ENCODE measurements at places on chromosomes 16 and 17.
A peak's percentile ranks its signal among the peaks of the same experiment; 100 is the strongest.

DNA sequence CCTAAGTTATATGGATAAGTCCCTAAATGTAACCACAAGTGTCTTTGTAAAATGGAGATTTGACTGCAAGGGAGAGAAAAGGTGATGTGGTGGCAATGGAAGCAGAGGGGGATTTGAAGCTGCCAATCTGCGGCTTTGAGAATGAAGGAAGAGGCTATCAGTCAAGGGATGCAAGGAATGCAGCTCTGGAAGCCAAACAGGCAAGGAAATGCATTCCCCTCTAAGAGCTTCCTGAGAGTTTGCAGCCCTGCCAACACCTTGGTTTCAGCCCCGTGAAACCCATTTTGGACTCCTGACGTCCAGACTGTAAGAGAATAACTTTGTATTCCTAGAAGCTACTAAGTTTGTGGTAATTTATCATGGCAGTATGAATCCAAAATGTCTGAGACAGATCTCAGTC, 167.3 kb upstream of the MPHOSPH6 start:
- DNase-seq, result no peak

DNA sequence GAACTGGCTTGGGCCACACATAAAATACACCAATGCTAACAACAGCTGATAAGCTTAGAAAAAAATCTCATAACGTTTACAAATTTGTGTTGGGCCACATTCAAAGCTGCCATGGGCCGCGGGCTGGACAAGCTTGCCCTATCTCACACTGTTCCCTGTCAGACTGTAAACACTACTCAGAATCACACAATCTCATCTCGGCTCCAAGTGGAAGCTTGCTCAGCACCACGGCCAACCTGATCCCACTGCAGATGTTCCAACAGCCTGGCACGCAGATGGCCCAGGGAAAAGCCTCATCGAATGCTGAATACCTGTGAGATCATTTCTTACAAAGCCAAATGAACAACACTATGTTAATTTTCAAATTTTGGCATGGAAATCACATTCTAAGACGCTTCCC, 125.8 kb downstream of the ANKRD11 start:
- DNase-seq, result no peak

GRCh38 chr17:63452962-63453551, 7.0 kb upstream of the CYB561 start:
- no peak for DNase-seq

GRCh38 chr17:76883744-76884525, 15.7 kb downstream of the MGAT5B start:
- no peak for DNase-seq

DNA sequence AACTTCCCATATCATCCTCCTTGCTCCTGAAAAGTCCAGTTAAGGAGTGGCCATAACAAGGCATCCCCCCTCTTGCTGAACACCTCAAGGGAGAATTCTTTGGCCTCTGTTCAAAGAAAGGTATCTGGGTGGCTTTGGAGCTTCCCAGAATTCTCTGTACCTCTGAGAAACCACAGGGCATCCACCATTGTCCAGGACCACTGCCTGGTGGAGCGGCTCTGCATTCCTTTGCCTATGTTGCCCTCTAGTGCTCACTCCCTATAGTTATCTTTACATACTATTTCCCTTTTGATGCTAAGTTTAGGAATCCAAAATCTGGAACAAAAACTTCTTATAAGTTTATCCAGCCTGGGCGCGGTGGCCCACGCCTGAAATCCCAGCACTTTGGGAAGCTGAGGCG, 30.3 kb downstream of the CHD9NB start:
- DNase-seq, result peak; percentile 65

DNA sequence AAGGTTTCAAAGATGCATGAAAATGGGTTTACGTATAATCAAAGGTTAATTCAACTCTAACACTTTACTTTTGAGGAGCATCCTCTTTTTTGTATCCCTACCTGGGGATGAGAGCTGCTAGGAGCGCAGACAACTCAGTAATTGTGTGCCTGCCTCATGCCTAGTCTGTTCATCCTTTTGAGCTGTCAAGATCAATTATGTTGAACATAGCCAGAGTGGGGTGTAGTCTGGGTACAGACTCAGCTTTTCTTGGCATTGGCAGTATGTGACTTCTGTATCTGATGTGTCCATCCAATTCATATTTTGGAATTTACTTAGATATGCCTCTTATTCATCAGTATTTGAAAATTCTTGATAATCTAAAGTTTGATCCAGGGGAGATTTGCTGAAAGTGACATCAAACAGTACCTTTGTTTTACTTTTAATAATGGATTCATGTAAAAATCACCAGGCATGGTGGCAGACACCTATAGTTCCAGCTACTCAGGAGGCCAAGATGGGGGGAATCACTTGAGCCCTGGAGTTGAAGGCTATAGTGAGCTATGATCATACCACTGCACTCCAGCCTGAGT, 24.1 kb downstream of the PRKCA start:
- DNase-seq, result no peak

DNA sequence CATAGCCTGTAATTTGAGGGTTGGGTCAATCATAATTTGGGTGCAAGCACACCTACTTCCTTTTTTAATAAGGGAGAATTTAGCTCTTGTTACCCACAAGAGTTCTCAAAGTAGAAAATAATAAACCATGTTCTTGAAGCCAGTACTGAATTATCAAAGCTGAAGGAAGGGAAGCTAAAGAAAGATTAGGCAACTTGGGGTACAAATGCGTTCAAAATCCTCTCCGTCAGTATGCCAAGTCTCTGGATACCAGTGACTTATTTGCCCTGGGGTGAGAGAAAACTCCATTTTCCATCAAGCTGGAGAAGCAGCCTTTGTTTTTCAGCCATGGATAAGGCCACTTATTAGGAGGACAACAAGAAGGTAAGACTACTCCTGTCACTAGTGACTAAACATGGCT, 23.5 kb upstream of the DHRS13 start:
- DNase-seq, result peak; percentile 37

DNA sequence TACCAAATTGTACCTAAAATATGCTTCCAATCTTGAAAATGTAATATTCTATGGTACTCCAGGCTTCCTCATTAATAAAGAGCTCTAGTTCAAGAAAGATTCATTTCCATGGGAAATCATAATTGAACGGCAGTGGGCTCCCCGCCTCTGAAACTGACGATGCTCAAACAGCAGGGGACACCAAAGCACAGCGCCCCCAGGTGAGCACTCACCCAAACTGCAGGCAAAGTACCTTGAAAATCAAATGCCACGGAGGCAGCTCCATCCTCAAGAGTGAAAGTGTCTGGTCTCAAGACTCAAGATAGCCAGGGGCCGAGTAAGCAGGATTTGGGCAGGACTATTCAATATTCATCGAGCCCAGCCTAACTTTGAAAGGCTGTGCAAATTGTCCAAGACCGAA, 217.4 kb upstream of the TNRC6C start:
- no peak for DNase-seq

DNA sequence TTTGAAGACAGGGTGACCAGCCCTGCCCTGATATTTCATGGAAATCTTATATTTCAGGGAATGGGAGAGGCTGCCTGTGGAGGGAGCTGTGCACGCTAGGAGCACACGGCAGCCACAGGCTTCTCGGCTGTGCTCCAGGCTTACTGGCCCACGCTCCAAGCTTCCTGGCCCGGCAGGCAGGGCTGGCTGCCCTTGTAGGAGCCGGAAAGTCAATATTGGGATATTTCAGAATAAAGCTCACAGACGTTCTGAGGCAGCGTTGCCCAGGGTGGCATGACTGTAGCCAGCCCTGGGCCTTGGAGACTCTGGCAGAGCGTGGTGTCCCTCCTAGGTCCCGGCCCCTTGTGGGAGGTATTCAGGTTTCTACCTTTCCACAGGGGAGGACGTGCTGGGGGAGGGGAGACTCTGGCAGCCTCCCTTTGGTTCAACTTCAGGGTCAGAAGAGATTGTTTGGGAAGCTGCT, 95.6 kb downstream of the NPIPB11 start:
- no peak for DNase-seq

DNA sequence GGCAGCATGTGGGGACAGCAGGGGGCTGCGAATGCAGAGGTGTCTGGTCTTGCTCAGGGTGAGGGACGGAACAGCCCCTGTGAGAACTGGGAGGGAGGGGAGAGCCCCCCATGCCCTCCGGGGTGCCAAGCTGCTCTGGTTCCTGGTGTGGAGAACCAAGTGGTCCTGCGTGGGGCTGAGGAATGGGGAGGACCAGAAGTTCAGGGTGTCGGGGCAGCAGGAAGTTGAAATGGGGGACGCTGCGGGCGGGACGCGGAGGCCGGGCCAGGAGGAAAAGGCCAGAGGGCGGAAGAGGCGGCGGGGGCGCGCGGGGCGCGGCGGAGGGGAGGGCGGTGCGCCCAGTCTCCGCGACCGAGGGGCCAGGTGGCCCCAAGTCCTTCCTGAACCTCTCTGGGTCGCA, 3.6 kb downstream of the ALDH3A1 start:
- DNase-seq, result no peak

GRCh38 chr17:40936437-40936971, 942 bp downstream of the KRT23 start:
- DNase-seq, result peak; percentile 56

DNA sequence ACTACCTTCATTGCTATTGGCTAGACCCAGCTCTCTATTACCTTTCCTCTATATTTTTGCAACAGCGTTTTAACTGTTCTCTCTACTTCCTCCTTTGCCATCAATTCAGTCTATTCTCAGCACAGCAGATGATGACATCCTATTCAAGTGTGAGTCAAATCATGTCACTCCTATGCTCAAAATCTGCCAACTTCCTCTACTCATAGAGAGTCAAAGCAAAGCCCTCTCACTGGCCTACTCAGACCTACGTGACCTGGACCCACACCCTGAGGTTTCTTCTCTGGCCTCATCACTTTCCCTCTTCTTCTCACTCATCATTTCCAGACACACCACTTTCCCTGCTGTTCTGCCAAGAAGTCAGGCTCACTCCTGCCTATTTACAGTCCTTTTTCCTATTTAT, 289.0 kb upstream of the AXIN2 start:
- peak; percentile 64 for DNase-seq

DNA sequence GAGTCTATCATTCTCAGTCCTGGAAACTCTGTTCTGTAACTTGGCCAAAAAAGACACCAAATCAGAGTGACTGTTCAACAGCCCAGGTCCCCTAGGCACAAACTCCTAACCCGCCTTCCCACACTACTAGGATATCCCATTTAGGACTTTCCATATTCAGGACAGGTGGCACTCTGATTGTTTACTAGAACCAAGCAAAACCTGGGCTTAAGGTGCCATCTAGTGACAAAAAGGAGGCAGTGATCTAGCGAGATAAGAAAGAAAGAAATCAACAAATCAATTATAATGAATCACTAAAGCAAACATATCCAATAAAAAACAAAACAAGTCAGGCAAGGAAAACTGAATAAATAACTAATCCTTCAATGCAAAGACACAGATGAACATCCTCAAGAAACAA, 203.9 kb downstream of the CEP112 start:
- DNase-seq, result peak; percentile 57

- no peak for DNase-seq
Measured at GRCh38 chr16:87638736-87639135, 36.4 kb downstream of the JPH3 start.

- peak; percentile 47 for DNase-seq
Measured at GRCh38 chr16:88558457-88559442, 11.5 kb upstream of the ZC3H18 start.

- DNase-seq, result no peak
Measured at GRCh38 chr16:90002759-90003158, 16.5 kb downstream of the DBNDD1 start.

DNA sequence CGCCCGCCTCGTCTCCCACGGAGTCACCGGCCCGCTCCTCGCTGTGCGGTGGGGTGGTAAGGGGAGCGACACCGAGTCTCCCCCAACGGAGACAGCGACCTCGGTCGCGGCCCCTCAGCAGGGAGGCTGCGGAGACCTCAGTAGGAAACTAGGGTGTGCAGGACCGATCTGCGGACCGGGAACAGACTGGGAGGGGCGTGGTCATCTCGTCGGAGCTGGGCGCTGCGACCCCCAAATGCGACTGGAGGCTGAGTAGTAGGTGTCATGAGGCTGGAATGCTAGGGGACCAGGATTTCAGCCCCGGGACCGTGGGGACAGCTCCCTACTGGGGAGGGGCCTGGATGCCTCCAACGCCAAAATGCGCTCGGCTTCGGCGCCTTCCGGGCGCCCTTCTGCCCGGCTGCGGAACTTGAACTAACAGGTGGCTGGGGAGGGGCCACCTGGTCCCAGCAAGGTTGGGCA, 1.3 kb downstream of the CACNG4 start:
- DNase-seq, result no peak

- DNase-seq, result peak; percentile 41
Measured at GRCh38 chr17:41540921-41541625, 13.0 kb upstream of the KRT19 start.

- DNase-seq, result no peak
Measured at GRCh38 chr16:965036-965395, 5.8 kb downstream of the LMF1 start.

- no peak for DNase-seq
Measured at GRCh38 chr17:55198690-55199370, 65.9 kb upstream of the HLF start.

DNA sequence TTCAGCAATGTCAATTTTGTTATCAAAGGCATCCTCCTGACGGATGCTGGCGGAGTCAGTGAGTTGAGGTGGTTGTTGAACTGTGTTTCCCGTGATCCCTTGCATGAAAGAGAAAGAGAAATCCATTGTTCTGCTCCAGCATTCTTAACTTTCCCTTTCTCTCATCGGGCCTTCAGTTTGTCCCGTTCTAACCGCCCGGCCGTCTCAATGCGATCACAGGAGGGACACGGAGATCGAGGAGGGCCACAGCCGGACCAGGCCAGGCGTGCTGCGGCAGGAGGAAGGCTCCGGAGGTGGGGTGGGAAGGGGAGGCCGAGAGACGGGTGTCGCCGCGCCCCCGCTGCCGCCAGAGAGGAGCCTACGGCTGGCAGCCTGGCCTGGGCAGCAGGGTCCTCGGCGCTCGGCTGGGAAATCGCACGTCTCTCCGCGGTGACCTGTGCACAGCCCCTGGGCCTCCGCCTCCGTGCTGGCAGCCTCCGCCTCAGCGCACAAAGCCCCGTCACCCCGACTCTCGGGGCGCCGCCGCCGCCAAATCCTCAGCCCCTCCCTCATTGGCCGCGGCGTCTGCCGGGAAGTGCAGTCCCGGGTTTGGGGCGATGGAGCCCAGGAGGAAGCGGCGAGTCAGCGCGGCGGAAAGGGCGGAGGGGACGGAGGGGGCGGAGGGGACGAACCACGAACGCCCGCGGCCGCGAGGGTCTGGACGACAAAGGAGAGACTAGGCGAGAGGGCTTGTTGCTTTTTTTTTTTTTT, 38.1 kb downstream of the SOST start:
- DNase-seq, result no peak

DNA sequence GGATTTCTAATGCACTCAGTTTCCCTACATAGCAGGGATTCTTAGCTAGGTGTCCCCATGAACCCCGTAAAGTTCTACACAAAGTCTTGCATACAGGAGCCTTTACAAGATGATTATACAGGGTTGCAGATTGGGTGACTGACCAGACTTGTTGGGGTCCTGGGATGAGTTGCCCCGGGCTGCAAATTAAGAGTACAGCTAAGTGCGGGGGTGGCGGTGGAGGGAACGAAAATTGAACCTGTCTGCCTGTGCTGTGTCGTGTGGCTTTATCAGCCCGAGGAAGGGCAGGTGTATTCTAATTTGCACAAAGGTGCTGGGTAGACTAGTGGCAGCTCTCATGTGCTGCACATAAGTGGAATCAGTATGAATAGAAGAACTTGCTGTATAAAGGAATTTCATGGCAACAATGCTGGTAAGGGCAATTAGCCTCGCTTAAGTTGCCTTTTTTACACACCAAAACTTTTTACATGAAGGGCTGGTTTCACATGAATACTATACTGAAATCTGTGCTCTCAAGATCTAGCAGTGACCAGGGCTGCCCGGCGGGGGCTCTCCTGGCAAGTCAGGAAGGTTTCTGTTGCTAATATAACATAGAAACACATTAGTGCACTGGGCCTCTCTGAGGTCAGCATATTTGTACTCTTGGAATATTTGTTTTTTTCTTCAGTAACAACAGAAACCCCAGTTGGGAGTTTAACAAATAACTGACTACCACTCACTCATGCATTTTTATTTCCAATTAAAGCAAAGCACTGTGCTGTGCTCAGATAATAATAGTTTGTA, 50.7 kb downstream of the ADCY7 start:
- no peak for DNase-seq

Data from MCF 10A (cell line).